ENCODE measurements at places on chromosomes 4 and X.

DNA sequence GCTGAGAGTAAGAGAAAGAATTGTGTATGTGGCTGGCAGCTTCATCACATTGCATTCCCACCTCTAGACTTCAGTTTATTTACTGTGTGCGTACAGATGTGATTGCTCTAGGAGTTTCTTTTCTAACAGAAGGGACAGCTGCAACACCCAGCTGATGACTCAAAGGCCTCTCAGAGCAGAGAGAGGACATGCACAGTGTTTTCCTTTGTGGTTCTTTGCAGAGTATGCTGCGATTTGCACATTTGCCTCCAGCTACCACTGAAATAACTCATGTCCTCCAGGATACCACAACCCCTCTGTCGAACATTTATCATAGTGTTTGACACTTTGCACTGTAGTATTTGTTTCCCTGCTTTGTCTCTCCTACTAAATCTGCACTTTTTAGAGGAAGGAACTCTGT is 294.1 kb downstream of the STIM2 start:
- no peak for DNase-seq

DNA sequence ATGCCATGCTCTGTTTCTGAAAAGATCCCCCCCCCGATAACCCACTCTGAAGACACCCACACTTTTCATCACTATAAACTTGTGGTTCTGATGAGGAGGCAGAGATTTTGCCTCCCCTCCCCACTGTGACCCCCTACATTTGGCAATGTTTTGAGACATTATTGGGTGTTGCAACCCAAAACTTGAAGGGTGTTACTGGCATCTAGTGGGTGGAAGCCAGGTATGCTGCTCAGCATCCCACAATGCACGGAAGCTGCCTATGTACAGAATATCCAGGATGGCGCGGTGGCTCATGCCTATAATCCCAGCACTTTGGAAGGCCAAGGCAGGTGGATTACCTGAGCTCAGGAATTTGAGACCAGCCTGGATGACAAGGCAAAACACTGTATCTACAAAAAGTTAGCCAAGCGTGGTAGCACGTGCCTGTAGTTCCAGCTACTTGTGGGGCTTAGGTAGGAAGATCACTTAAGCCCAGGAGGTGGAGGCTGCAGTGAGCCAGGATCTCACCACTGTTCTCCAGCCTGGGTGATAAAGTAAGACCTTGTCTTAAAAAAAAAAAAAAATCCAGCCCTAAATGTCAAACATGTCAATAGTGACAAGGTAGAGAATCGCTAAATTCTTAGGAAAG is 87.3 kb downstream of the SCD5 start:
- no peak for DNase-seq

DNA sequence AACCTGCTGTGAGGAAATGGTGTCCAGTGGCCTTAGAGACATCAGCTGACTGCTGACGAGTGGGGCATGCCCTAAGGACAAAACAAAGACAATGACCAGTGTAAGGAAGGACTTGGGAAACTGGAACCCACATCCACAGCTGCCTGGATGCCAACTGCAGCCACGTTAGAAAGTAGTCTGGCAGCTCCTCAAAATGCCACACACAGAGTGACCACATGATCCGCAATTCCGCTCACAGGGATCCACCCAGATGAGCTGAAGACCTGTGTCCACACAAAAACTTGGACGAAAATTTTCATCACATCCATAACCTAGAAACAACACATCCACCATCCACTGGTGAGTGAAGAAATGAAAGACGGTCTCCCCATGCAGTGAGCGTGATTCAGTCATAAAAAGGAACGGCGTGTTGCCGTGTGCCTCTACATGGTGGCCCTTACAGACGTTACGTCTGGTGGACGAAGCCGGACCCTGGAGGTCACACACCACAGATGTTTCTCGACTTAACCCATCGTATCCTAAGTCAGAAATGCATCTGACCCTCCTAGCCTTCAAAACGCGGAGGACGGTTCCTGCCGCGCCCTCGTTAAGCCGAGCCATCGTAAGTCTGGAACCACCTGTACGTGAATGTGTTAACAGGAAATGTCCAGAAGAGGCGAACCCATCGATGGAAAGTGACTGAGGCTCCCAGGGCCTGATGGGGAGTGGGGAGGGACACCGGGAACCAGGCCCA is 40.6 kb upstream of the MXD4 start:
- no peak for DNase-seq

DNA sequence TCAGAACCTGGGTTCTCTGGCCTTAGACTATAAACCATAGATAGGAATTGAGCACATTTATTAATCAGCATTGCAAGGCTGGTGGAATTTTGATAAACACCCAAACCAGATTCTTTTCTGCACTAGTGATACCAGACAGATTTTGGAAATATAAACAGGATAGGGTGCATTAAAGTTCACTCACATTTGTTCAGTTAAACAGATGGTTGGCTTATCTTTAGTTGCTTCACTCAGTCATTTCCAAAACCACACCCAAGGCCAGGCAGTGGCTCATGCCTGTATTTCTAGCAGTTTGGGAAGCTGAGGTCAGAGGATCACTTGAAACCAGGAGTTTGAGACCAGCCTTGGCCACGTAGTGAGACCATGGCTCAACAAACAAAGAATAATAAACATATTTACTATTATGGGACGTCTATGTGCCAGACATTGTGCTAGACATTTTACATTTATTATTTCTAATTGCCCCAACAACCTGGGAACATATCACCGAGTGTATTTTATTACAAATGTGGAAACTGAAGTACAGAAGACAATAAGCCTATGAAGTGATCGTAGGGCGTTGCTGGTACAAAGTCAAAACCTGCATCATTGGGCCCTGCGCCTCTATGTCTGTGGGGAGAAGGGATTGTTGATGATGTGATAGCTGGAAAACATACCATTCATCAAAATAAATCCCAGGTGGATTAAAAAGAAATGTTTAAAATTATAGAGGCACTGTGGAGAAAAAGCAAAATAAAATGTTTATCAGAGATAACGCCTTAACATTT is 15.0 kb downstream of the ADD1 start:
- no peak for DNase-seq

DNA sequence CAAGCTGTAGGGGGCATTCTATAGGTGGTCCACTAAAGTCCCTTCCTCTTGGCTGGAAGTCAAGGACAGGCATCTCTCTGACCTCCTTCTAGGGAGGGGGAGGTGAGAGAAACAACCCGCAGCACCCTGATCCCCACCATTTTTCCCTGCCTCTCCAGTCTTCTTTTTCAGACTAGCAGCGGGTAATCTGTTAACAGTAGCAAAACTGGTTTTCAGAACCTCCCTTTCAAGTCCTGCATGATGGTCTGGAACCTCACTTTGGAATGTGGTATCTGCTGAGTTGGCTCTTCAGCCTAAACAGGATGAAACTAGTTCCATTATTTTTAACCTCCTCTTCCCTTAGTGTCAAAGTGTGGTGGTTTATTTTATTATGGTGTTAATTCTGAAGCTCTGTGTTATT is 196.0 kb downstream of the NWD2 start:
- no peak for DNase-seq

DNA sequence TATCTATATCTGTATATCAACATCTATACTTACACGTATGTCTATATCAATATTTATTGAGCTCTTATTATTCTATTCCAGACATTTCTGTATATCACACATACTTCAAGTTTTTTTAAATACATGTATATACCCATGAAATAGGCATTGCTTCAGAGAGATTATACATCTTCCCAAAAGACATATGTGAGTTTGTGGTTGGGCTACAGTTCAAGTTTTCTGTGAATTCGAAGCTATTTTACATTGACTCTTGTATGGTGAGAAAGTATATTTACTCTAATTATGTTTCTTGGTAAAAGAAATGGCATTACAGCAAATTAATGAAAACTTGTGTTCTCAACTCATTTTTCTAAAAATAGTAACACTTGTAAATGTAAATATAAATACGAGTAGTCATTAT is 46.8 kb upstream of the CTSO start:
- no peak for DNase-seq

DNA sequence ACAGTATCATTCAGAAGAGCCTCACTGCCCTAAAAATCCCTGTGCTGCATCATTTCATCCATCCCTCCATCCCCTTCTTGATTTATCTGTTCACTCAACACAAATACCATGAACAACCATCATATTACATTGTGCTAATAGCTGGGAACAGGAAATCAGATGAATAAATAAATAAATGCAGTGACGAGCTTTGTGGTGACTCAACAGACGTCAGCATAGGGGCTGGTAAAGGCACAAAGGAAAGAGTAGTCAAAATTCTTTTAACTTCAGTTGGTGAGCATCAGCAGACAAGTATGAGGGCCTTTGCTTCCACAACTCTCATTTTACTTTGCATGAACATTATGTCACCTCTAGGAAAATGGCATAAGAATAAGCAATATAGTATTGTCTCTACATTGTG is 65.5 kb downstream of the EDNRA start:
- no peak for DNase-seq

- no peak for DNase-seq
Observed at GRCh38 chrX:14015294-14015693, 14.4 kb downstream of the GEMIN8 start.

DNA sequence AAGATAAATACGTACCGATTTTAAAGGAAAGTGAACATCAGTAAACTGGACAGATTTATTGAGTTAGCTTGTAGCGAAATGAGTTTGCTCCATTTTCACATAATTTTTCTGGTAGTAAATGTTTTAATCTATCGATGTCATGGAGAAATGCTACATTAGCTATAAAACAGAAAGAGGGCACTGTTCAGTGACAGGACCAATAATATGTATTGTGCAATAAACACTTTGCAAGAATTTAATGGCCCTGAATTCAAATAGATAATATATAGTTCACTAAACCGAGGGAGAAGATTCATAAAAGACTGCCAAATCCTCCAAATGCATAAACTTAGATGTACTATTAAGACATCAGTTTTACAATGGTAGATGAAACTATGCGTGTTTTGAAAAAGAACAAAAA is 516.3 kb downstream of the ADGRL3 start:
- no peak for DNase-seq

DNA sequence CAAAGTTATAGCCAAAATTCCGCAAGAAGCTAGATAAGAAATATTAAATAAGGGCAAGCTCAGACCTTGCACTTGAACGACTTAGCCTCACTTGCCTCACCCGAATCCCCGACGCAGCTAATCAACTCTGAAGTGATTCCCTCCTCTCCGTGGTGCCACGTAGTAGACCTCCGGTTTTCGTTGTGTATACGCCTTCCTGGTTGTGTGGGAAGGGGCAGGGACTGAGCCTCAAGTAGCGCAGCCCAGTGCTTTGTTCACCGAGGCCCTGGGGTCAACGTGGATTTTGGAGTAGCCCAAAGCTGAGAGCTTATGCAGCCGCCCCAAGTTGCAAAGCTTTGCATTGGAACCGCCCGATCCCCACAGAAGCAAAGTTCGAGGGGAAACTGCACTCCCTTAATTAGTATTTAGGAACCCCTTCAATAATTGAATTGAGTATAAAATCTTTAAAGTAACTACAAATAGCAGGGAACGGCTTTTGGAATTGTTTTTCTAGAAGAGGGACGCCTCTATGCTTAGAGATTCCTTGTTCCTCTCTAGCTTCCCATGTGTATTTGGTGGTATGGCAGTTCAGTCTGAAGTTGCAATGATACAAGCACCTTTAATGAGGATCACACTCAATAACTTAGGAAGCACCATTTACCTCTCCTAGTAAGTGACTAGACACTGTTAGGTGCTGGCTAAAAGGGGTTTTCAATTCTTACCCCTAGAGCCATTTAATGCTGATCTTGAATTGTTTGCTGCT is 55.7 kb downstream of the LINC00632 start:
- no peak for DNase-seq

GRCh38 chrX:71941145-71941544 is 30.5 kb downstream of the NHSL2 start:
- no peak for DNase-seq

DNA sequence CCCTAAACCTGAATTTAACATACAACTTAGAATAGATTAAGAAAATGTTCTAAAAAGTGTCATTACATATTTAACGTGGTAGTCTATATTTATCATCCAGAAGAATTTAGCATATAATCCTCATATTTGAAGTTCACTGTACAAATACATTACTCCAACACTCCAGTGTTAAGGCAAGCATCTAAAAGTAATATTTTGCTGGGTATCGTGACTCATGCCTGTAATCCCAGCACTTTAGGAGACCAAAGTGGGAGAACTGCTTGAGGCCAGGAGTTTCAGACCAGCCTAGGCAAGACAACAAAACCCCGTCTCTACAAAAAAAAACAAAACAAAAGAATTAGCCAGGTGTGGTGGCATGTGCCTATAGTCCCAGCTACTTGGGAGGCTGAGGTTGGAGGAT is 24.8 kb downstream of the LRBA start:
- DNase-seq, result no peak

DNA sequence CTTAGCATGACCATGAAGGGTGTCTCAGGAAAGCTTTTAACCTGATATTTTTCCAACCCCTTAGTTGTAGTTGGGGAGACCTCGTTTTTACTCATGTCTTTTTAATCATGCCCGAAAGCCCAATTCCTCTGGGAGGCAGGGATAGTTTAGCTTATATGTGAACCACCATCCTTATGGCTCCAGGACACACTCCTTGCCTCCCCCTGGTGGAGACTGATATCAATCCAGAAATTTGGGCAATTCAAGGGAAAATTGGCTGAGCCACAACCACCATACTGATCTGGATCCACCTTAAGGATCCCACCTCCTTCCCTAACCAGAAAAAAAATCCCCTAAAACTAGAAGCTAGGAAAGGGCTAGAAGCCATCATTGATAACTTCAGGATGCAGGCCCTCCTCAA is 13.4 kb upstream of the COL25A1 start:
- no peak for DNase-seq

- DNase-seq, result no peak
Observed at GRCh38 chr4:138406876-138407275, 164.7 kb upstream of the SLC7A11 start.

- DNase-seq, result peak; percentile 69
Observed at GRCh38 chrX:153032397-153033118, 23.7 kb upstream of the PNMA3 start.

- DNase-seq, result no peak
Observed at GRCh38 chrX:73447311-73447794, 500 bp downstream of the CDX4 start.

DNA sequence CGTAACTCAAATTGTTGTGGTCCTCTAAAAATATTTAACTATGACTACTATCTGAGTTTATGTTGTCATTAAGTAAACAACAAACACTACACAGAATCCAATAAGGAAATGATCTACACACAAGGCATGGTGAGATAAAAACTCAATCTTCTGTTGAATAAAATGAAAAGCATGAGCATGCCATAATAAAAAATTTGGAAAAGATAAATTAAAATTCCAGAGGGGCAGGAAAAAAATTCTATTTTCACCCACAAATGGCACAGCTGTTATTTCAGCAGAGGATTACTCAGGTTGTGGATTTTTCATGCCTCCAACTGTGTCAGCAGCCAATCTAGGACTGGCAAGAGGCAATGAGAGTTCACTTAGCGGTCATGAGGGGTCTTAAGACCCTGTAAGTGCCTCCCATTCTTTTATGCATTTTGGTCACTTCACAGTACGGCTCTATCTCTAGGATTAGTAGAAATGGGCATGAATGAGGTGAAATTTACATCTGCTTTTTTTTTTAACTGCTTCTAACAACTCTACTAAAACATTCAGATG is 639.8 kb upstream of the DIPK2B start:
- no peak for DNase-seq

Measured in CD4-positive, alpha-beta T cell treated with Interleukin-2 at 100 ng/mL for 4 hours (primary cell).